ENCODE measurements at places on chromosomes 6 and 20. TPM values are rescaled to one million over a fixed set of nuclear protein-coding genes. Genes with fewer than 3 reads are reported as not detected.

The TRERF1 gene
- 18.7 TPM for polyA plus RNA-seq

The IPCEF1 gene
- polyA plus RNA-seq: 8.2 TPM

The MYL9 gene
- 260 TPM for polyA plus RNA-seq

DNA sequence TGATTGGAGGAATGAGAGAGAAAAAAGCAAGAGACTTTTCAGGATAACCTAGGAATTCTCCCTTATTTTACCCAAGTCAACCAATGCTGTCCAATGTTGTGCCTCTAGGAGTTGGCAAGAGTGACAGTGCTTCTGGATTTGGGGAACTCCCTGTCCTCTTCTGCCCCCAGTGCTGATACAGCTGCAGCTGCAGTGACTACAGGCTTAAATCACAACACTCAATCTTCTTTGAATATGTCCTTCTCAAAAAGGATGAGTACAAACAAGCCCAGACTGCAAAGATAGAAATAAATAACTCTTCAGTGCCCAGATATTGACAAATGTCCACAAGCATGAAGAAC, 141.0 kb upstream of the COL21A1 start:
- DNase-seq: no peak

Data from right renal pelvis (tissue), 4 donors.